ENCODE measurements at places on chromosomes 3 and 15.

DNA sequence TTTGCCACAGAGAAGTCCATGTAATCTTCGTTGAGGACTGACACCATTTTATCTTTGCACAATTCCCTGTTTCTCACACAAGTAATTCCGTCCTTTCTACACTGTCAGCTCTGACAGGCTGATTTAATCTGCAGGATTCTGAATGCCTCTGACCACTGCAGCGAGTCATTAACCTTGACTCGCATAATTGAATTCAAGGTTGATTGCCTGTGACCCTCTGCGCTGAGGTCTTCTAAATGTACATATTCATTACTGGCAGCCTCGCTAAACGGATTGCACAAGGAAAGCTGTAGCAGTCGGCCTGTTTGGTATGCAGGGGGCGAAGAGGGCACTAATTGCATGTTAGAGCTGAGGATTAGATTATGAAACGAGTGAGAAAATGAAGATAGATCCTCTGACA, 147.8 kb downstream of the SHOX2 start:
- no peak for DNase-seq

GRCh38 chr3:187209491-187209890, 12.2 kb downstream of the RTP1 start:
- DNase-seq = no peak

DNA sequence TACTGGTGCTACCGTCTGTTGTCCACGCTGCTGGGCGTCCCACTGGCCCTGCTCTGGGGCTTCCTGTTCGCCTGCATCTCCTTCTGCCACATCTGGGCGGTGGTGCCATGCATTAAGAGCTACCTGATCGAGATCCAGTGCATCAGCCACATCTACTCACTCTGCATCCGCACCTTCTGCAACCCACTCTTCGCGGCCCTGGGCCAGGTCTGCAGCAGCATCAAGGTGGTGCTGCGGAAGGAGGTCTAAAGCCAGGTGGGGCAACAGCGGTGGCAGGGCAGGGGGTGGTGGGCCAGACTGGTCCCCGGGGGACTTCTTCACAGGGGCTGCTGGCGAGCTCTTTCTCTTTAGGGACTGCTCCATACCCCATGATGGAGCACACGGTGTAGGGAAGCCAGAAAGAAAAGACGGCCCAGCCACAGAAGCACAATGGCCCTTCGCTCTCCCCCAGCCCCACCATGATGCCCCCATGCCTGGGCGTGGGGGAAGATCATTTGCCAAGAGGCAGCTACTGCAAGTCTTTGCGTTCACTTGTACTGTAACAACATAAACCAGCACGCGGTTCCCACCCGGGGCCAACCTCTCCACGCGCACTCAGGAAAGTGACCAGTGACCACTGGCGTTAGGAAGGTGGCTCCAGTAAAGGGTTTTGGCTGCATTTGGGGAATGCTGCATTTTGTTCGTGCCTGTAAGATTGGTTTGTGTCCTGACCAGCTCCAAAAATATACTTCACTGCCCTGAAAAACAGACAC, 12.2 kb downstream of the CAV3 start:
- DNase-seq = no peak

DNA sequence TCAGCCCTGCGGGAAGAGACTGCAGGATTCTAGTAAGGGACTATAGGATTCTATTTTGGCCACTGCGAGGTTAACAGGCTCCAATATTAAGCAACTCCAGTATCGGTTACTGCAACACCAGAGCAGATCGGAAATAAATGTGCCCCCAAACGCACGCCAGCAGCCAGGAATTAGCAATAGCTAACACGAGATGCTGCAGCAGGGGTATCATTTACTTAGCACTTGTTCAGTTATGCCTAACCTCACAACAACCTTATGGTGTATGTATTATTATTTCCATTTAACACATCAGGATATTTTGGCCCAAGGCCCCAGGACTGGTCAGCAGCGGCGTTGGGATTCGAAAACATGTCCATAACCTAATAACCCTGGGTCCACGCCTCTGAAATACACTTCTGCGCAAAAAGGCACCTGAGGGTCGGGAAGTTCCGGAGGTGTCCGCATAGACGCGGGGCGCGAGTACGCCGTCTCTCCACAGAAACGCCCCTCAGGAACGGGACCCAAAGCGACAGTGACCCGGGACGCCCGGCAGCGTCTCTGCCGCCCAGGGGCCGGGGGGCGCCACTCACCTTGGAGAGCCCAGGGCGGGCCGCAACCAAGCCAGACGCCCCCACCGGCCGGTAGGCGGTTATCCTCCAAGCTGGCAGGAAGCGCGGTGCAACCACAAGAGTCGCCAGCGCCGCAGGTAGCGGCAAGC, 681 bp downstream of the PIK3CB start:
- peak; percentile 19 for DNase-seq

DNA sequence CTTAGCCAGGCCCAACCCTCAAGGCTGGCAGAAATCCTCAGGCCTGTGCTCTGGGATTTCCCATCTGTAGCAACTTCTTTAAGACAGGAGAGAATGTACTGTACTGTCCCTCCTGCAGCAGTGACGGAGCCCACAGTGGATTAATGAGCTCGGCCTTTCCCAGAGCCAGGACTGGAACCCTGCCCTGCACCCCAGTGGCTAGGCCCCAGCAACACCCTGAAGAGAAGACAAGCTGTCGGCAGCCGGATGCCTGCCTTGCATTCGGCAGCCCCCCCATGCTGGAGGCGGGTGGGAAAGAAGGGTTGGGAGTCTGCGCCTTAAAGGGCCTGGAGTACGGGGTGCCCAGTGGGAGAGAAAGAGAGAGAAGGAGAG, 32.0 kb downstream of the KLHL25 start:
- DNase-seq = no peak

DNA sequence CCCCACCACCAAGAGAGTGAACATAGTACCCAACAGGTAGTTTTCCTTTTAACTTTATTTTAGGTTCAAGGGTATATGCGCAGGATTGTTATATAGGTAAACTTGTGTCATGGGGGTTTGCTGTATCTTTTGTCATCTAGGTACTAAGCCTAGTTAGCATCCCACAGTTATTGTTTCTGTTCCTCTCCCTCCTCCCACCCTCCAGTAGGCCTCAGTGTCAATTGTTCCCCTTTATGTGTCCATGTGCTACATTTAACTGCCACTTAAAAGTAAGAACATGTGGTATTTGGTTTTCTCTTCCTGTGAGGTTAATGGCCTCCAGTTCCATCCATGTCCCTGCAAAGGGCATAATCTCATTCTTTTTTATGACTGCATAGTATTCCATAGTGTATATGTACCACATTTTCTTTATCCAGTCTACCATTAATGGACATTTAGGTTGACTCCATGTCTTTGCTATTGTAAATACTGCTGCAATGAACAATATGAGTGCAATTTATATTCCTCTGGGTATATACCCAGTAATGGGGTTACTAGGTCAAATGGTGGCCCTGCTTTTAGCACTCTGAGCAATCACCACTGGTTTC, 66.2 kb downstream of the ST3GAL6 start:
- DNase-seq = peak; percentile 31

- no peak for DNase-seq
Measured at GRCh38 chr3:72494130-72494529, 354.1 kb downstream of the SHQ1 start.

DNA sequence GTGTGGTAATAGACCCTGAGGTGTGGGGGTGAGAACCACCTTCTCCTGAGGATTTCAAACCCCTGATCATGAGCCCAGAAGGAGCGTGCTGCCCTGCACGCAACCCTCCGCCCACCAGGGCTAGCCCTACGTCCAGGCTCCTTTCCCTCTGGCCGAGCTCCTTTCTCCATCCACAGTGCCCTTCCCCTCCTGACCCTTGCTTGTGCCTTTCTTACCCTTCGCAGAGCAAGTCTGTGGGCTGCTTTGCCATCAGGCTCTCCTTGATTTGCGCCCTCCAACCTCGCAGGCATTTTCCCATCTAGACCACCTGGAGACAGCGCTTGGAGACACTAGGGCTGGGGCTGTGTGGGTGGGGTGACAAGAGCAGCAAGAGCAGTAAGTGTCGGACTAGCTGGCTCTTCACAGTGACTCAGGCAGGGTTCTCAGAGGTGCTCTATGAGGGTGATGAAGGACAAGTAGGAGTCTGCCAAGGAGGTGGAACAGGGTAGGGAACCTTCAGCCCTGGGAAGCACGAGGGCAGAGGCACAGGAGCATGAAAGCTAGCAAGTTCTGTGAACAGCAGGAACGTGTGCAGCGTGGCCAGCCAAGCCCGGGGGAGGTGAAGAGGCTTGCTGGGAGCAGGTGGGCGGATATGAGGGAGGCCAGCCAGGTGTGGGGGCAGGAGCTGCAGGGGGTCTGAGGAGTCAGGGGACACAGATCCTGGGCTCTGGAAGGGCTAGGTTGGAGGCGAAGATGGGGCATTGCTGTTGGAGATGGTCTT, 2.5 kb upstream of the SLC38A3 start:
- no peak for DNase-seq

GRCh38 chr3:106457281-106458180, 588.7 kb upstream of the CBLB start:
- DNase-seq = peak; percentile 47

DNA sequence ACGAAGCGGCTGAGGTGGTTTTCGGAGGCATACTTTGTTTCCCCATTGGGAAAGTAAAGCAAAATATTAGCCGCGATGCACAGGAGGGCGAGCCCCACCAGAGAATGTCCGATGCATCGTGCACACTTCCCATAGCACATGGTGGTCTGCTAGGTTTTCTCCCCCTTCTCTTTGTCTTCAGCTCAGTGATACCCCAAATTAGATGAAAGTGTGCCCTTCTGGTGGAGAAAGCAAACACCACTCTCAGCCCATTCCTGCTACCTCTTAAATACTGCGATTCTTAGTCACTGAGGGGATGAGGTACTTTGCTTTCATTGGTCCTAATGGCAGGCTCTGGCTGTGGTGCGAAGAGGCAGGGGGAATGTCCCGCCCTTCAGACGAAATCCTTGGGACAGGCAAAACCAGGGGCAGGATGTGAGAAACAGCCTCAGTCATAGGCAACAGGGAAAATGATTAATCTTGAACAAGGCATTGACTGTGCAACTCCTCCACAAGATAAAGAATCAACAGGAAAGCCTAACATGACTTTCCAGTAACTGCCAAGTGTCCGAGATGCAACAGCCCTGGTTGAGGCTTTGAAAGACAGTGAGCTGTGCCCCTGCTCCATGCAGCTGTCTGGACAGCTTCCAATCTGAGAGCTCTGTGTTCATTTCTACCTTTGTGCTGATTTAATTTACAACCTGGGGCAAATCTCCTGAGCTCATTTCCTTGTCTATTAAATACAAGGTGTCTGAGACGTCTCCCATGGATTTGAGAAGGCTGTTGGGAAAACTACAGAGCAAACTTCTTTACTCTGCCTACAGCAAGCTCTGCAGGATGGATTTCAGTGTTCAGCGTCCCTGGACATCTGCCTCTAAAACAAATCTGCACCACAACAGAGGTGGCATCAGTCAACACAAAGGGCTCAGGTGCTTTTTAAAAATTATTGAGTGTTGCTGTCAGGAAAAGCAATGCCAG, at the start of gene TM4SF1:
TSS of gene TM4SF1 (minus strand) at position 242 of the 957 bp plus-strand sequence. CDS start at position 140, 102 bp downstream.
- DNase-seq = peak; percentile 99

GRCh38 chr3:160260587-160261270, 35.5 kb downstream of the C3orf80 start:
- no peak for DNase-seq

DNA sequence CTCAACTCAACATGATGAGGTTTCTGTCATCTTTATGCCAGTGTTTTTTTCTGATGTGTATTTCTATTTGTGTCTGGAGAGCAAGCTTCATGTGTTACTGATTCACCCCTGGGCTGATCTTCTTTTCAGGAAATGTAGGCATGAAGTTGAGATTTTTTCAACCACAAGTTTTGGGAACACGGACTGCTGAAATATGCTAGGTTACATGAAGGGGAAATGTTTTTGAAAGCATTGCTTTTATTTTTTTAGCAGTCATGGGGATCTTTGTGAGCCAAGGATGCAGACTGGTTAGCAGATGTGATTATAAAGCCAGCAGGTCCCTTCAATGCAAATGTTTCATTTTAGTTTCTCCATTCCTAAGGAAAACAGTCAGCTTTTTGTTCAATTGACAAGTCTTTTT, 219.3 kb upstream of the COL8A1 start:
- no peak for DNase-seq

DNA sequence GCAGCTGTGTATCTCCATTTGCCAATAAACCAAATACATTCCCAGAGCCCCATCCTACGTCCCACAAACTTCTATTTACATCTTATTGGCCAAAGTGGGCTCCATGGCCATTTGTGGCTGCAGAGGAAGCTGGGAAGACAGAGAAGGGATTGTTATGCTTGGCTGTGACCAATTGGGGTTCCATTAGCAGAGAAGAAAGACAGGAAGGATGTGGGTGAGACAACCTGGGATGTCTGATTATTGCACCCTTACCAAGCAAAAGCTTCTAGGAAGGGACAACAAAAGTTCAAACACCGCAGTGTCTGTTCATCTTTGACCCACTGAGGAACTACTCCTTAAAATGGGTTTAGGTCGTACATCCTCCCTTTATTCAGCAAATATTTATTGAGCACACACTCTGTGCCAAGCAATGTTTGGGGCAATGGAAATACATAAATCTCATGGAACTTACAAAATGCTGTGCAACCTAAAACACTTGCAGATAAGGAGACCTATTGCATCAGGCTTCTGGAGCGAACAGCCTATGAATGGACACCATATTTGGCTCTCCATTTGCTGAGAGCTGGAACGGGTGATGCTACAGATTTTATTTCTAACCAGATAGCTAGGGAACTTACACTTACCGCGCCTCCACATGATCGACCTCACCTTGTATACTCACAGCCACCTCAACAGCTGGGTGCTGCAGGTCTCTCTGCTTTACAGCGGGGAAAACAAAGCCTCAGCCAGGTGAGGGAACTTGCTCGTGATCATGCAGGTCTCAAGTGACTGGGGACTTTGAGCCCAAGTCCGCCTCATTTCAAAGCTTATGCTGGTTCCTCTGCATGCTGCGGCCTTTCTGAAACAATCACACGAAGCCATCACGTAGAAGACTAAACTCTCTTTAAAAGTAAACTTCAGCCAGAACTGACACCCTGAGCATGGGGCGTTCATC, 21.4 kb upstream of the NR2E3 start:
- DNase-seq = no peak

DNA sequence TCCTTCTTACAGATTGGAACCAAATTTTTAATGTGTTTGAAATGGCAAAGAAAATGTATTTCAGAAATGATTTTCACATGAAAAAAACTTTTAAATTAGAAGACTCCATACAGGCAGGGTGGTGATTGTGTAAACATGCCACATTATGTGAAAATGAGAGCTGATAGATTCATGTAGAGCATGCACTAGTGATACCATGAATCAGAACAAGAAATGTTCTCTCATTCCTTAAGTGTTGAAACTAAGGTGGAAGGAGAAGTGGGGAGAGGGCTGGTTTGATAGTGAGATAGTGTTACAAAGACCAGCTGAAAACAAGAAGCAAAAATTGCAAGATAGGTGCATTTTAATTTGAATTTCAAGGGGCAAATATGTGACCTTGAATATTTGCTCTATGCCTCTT, 100.3 kb downstream of the CCNL1 start:
- DNase-seq = no peak

GRCh38 chr3:43097400-43098080, 8.3 kb downstream of the POMGNT2 start:
- DNase-seq = no peak

GRCh38 chr3:29936766-29937165, 655.9 kb downstream of the RBMS3 start:
- no peak for DNase-seq

- DNase-seq = peak; percentile 7
Measured at GRCh38 chr15:40511093-40511471, 40.3 kb downstream of the CHST14 start.

GRCh38 chr3:56183529-56183928, 284.7 kb downstream of the ERC2 start:
- DNase-seq = no peak

Measured in foreskin keratinocyte (primary cell).